ENCODE measurements at places on chromosomes 3 and 15.
A peak's percentile ranks its signal among the peaks of the same experiment; 100 is the strongest.

DNA sequence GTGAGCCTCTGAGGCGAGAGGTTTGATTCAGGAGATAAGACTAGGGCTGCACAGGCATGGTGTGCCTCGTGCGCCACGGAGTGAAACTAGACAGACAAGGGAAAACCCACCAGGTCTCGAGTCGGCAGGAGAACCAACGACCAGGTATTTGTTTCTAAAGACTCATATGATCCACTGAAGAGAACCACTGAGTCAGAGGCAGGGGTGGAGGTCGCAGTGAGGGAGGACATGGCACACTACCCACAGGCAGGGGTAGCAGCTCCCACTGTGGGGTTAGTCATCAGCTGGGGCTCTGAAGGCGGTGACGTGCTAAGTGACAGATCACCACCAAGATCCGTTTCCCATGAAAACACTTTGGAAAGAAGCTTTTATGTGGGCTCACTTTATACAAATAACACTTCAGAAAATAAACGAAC, 45.7 kb downstream of the CHSY1 start:
- peak; percentile 39 for DNase-seq

GRCh38 chr3:195558602-195559001, 15.5 kb upstream of the PPP1R2 start:
- DNase-seq: peak; percentile 41

- DNase-seq: no peak
These were observed 143.4 kb upstream of the TSC22D2 start for GRCh38 chr3:150264561-150265279.

- peak; percentile 71 for DNase-seq
These were observed 25.3 kb downstream of the ANP32A start for GRCh38 chr15:68795298-68795848.

- no peak for DNase-seq
These were observed 378.0 kb downstream of the LSAMP start for GRCh38 chr3:116067326-116067725.

- DNase-seq: peak; percentile 97
These were observed 324.3 kb downstream of the CHST2 start for GRCh38 chr3:143443851-143444331.

DNA sequence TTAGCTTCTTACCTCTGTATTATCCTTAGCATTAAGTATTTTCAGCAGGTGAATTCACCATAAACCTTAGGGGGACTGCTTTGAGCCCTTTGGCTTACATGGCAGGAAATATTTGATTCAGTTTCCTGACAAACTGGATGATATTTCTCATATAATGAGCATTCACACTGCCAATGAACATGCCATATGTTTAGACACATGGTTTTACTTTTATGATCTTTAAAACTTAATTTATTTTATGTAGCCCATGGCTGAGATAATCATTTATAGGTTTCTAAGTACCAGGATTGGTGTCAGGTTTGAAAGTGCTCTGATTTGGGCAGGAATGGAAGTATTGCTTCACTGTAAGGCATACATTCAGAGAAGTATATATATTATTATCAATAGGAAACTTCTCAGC, 319.1 kb downstream of the ZPLD1 start:
- no peak for DNase-seq

DNA sequence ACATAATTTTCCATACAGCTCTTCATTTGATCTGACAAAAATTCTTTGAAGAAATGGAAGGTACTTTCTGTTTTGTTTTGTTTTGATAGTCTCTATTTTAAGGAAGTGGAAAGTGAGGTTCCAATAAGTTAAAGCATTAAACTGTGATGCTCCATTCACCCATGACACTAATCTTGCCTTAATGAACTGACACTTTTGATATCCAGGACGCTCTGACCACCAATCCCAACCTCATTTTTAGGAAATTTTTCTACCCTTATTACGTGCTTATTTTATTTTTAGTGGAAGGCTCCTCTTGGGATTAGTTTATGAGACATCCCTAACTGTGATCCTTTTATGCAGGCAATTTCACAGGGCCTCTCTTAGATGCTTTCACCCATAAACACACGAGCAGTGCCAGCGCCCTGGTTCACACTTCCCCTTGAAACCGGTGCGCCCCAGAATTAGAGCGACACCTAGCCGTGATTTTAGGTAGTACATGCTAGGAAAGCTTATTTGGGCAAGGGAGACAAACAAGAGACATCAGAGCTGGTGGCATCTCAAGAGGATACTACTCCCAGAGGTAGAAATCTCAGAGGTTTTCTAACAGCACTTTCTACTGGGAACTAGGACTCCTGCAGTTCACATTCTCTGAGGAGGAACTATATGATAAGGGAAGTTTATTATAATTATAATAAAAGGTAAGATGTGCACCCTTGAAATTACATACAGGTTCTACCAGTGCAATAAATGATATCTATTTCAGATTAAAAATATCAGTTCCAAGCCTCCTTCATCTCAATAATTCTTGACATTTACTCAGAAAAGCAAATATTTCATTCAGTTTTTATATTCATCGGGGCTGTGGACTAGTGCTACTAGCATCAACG, 173.9 kb downstream of the SLC9A9 start:
- DNase-seq: peak; percentile 79

DNA sequence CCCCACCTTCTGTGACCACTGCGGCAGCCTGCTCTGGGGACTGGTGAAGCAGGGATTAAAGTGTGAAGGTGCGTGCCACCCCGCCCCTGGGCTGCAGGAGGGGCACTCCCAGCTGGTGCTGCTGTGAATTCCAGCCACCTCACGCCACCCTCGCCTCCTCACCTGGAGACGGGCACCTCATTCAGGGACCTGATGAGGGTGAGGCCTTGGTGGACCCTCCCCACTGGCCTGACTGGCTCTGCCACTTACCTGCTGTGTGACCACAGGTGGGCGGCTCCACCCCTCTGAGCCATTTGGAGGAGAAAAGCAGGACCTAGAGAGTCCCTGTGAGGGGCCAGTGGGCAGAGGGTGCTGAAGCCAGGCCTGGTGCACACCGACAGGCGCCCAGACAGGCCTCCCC, 22.5 kb downstream of the PRKCD start:
- no peak for DNase-seq

DNA sequence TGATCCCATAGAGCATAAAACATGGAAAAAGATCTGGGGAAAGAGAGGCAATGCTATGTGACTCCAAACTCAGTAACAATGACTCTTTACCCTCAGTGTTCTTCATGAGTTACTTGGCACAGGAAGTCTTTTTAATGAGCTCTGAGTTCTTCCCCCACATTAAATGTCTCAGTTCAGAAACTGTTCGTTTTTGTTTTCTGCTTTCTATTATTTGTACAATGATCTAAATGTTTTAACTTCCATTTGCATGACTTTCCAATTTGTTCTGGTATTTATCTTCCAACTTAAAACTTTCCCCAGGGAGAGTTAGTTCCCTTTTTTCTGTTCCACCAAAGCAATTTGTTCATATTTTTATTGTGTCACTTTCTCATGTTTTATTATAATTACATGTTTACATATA, 177.0 kb upstream of the ZBTB20 start:
- DNase-seq: no peak

GRCh38 chr15:95439922-95440376, 890.6 kb upstream of the NR2F2 start:
- DNase-seq: peak; percentile 64

GRCh38 chr3:196688349-196688748, 23.7 kb downstream of the CEP19 start:
- DNase-seq: peak; percentile 97

DNA sequence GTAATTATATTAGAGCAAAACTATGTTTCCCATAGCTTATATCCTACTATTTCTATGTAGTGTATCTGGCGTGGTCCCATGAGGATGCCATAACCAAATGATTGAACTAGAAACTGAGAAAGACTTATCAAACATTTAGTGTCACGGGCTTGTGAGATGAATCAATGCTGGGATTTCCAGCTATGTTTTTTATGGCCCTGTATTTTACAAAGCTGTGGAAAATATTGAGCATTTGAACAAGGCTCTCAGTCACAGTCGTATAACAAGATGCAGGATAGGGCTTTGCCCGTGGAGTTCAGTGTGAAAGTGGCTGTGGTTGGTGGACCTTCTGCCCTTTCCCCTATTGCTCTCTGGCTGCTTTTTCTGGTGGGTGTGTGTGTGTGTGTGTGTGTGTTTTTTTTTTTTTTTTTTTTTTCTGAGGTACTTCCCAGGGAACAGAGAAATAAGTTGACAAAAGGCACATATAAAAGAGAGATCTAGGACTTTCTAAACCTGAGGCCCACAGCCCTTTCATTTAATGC, 60.7 kb downstream of the CACNA1D start:
- no peak for DNase-seq

DNA sequence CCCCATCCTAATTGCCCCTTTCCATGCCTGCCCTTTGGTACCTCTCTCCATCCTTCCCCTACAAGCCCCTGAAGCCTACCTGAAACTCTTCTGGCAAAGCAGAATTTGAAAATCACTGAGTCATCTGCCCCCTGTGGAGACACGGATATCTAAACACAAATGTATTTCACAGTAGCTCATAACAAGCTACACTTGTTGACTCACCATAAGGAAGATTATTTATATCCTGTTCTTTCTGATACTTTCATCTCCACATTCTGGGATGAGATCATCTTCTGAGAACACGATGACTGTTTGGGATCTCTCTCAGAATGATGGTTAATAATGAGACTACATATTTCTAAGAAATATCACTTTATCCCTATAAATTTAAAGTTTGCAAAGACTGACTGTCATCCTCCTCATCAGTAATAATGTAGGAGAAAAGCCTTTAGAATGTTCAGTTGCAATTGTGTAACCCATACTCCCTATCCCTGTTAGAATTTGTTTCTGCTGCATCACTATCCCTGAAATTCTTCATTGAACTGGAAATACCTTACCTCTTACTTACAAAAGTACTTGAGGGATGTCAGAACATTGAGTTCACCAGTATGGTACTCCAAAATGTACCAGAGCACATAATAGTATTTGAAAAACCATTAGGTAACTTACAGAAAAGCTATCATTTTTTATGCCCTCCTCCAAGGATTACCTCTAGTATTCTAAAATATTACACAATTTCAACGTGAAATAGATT, 116.1 kb upstream of the IL12A start:
- DNase-seq: peak; percentile 68

DNA sequence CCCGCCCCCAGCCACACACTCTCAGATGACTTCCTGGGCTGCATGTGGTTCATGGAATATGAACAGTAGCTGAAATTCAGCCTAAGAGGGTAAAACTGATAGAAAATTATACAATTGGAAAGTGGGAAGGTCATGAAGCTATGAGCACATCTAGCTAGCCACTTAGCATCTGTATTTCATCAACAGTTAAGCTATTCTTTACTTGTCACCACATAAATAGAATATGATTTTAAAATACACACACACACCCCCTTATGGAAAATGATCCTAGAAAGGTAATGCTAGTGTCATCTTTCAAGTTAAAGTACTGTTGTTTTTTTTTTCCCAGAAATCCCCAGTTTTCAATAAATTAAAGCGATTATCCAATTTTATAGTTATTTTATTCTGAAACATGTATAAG, 3.6 kb downstream of the MAP4 start:
- no peak for DNase-seq

GRCh38 chr3:79233431-79234060, 534.3 kb downstream of the ROBO1 start:
- DNase-seq: peak; percentile 2

- no peak for DNase-seq
These were observed 71.0 kb downstream of the TRIM42 start for GRCh38 chr3:140748903-140749302.

GRCh38 chr3:189144645-189145044, 27.1 kb upstream of the TPRG1 start:
- peak; percentile 56 for DNase-seq

GRCh38 chr15:79973456-79974195, 2.6 kb upstream of the BCL2A1 start:
- no peak for DNase-seq

DNA sequence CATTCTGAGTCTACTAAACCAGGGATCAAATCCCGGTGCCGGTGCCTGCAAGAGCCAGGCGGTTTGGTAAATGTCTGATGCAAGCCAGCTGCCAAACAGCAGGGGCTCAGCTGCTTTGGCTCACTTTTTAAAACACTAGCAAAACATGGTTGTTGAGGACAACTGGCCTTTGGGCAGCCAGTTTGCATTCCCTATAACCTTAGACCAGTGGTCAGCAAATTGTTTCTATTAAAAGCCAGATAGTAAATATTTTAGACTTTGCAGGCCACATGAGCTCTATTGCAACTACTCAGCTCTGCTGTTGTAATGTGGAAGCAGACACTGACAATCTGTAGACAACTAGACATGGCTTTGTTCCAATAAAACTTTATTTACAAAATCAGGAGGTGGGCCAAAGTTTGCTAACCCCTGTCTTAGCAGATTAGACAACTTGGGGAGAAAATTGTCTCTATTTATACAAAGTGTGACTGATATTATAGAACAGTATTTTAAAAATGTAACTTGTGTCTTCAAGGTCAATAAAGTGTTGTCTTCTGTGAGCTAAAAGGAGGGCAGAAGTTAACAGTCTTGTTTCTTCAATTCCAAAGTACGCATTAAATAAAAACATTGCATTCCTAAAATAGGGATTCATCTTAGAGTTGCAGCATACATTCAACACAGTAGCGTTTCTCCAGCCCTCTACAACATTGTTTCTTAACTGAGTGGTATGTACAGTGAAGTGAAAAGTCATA, 67.6 kb downstream of the SSUH2 start:
- peak; percentile 41 for DNase-seq

DNA sequence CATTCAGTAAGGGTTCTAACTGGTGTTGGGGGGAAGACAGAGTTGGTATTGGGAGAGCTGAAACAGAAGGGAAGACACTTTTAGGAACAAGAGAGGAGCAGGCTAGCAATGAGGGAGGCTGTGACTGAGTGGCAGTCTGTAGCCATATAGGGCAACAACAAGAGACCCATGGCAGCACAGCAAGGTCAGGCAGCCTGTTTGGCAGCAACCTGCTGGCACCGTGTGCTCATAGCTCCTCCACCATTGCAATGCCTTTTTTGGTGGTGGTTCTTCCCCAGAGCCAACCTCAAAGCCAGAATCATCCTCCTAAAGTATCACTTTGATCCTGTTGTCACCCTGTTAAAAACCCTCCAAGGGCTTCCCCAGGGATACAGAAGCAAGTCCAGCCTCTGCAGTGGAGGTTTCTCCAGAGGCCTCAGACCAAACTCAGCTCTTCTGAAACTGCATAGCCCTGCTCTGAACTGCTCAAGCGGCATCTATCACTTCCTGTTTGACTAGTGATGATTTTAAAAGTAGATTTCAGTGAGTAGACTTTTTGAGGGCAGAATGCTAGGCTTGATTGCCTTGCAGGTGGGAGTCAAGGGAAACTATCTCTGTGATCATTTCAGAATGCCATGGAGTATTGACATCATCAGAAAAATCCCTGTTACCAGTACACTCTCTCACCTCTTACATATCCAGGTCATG, 176.9 kb downstream of the STAC start:
- DNase-seq: no peak

GRCh38 chr3:179288845-179289244, 34.0 kb upstream of the ZNF639 start:
- DNase-seq: no peak

All from fibroblast of the aortic adventitia (primary cell).